ENCODE measurements at places on chromosomes 2 and 18.

GRCh38 chr2:218194880-218195279 lies 22.1 kb upstream of the ARPC2 start:
- no peak for DNase-seq

GRCh38 chr18:63979409-63979920 lies 9.6 kb downstream of the SERPINB8 start:
- DNase-seq = peak; percentile 76

DNA sequence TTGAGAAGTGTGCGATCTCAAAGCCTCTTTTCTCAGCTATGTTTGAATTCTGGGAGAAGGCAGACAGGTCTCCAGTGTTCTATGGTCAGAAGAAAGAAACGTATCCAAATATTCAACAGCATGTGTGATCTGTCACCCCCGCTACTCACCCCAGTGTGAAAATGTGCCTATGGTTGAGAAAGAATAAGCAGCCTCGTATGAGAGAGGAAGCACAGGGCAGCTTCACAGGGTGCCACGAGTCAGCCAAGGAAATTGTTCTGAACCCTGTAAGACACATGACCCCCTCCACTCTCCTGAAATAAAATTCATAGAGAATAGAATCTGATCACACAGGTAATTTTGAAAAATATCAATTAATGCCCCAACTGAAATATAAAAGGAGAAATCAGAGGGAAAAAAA lies 8.0 kb upstream of the SF3B1 start:
- no peak for DNase-seq

- DNase-seq = peak; percentile 0
These were observed 314.7 kb upstream of the GULP1 start for GRCh38 chr2:187976986-187977333.

- peak; percentile 92 for DNase-seq
These were observed 129.9 kb downstream of the MARCHF4 start for GRCh38 chr2:216242365-216242764.

- DNase-seq = no peak
These were observed 53.1 kb downstream of the ACVR1 start for GRCh38 chr2:157822993-157823392.

GRCh38 chr2:153311432-153311831 lies 167.1 kb downstream of the RPRM start:
- DNase-seq = no peak

GRCh38 chr18:79275992-79276391 lies 119.7 kb upstream of the NFATC1 start:
- no peak for DNase-seq

DNA sequence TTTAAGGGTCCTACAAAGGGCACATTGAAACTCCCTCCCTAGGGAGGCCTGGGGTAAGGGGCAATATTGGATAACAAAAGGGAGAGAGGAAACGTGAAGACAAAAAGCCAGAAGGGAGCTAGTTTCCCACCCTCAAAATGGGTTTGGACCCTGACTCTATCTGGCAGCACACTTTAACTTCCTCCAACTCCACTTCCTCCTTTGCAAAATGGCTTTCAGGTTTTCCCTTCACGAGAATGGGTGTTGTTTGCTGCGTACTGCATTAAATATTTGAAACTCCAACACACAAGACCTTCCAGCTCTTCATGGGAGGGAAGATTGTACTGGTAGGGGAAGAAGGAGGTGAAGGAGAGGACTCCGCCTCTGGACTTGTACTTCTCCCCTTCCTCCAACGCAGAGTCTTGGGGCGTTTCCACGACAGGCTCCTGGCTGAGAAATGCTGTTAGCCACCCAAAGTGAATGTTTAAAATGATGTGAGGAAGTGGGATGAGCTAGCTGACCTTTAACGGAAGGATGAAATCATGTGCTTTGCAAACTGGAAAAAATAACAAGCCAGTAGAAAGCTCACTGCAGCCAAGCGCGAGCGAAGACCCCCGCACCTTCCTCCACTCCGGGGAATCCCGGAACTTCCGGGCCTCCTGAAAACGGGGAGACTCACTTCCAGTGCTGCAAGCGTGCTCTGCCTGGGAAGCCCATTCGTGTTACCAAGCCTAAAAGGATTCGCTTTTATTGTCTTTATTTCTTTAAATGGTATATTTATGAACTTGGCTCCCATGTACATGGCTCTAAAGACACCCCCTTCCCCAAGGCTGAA lies 85.6 kb downstream of the VIT start:
- DNase-seq = no peak

DNA sequence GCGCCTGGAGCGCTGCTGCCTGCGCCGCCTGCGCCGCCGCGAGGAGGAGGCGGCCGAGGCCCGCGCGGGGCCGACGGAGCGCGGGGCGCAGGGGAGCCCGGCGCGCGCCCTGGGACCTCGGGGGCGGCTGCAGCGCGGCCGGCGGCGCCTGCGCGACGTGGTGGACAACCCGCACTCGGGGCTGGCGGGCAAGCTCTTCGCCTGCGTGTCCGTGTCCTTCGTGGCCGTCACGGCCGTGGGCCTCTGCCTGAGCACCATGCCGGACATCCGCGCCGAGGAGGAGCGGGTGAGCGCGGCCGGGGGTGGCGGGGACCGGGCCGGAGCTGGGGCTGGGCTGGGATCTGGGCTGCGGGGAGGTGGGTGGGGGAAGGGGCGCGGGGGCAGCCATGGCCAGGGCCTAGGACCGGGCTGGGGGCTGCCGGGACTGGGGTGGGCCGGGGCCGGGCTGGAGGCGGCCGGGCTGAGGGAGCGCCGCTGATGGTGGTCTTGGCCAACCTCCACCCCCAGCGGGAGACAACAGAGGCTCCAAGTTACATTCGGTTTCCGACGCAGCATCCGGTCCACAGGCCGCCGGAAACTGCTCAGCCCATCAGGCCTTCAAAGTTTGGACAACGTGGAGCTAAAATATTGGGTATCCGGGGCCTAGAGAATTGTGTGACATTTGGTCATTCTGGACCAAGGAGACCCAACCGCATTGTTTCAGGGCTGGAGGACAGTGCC lies 66.4 kb downstream of the KCNG2 start:
- DNase-seq = no peak

- no peak for DNase-seq
These were observed 180.2 kb downstream of the ANAPC1 start for GRCh38 chr2:111703759-111704158.

GRCh38 chr2:73272270-73272669 lies 12.0 kb downstream of the FBXO41 start:
- no peak for DNase-seq

DNA sequence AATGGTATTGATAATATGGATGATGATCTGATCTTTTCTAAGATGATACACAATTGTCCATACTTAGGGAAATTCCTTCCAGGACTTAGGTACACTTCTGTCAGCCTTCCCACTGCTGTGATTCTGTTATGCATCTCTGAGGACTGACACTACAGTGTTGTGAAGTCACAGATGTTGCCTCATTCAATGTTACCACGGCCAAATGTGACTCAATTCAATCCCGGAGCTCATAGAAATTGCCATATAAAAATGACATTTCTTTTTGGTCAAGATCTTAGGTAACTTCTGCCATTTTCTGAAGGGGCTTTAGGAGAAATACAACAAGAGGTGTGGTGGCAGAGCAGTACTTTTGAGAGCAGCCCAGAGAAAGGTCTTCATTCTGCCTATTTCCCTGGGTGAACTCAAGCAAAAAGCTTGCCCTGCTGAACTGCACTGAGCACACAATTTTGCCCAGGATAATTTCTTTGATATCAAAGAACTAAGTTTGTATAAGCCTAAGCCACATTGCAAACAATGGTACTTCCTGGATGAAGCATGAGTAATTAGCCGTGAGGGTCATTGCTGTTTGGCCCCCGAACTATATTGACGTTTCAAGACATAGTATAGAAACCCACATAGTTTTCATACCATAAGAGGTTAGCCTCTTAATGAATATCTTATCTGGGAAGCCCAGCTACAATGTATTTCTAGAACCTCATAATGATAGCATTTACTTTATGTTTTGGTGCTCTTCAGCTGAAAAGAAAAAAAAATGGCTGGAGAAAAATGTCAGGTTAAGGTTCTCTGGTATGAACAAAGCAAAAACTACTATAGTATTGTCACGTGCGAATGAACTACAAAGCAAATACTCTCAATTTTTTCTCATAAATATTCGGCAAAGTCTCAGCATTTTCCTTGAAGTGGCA lies 437.4 kb downstream of the MEIS1 start:
- DNase-seq = peak; percentile 40

DNA sequence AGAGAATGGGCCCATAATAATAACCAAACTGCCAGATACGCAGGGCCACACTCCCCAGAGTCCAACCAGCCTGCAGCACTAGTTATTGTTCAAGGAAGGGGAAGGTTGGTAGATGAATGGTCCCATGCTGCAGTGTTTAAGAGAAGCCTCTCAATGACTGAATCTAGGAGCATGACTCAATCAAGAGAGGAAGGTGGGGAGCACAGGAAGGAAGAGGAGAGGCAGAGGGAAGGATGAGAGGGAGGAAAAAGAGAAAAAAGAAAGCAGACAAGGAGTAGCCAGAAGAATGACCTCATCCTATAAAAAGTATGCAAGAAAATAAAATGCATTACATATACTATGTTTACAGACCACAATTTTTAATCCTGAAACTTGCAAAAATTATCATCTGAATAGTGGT lies 174.5 kb downstream of the TCF4 start:
- DNase-seq = no peak

DNA sequence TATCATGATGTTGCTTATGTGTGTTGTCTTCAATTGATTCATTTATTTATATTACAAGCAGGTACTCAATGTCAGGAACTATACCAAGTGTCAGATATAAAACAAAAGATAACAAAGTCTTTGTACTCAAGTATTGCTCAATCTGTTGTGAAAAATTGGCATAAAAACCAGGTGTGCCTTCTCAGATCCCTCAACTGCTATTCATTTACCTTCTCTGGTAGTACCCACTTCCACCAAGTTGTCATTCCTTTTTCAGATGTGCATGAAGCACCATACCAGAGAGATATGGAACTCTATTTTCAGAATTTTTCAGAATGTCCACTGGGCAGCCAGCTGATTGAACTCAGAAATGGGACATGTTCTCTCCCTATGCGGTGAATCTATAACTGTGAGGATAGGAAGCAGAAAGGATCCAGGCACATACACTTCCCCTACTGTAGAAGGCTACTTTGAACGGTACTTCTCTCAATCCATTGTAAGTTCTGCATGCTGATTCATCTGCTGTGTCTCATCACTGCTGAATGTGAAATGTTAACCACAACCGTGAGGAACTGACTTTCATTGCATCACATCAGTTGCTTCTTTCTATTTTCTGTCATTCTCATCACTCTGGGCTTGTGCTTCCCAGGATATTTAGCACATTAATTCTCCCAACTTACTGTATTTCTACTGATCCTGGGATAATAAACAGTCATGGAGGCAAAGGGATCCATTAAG lies 1621.3 kb downstream of the SUCLG1 start:
- DNase-seq = no peak

GRCh38 chr2:218960309-218961165 lies 1.1 kb downstream of the CDK5R2 start:
- peak; percentile 49 for DNase-seq

DNA sequence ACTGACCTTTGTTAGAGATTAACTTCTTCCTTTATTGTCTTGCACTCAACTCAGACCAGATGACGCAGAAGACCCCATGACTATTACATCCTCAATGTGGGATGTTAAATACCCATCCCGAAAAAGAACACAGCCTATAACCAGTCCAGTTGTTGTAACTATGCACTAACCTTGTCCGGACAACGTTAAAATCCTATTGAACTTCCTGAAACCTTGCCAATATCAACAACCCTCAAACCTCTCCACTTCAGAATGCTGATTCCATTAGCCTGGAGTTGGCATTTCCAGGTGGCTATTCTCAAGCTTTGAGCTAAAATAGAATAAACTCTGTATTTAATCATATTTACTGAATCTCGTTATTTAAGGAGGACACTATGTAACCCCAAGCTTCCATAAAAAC lies 13.6 kb downstream of the NMS start:
- no peak for DNase-seq

DNA sequence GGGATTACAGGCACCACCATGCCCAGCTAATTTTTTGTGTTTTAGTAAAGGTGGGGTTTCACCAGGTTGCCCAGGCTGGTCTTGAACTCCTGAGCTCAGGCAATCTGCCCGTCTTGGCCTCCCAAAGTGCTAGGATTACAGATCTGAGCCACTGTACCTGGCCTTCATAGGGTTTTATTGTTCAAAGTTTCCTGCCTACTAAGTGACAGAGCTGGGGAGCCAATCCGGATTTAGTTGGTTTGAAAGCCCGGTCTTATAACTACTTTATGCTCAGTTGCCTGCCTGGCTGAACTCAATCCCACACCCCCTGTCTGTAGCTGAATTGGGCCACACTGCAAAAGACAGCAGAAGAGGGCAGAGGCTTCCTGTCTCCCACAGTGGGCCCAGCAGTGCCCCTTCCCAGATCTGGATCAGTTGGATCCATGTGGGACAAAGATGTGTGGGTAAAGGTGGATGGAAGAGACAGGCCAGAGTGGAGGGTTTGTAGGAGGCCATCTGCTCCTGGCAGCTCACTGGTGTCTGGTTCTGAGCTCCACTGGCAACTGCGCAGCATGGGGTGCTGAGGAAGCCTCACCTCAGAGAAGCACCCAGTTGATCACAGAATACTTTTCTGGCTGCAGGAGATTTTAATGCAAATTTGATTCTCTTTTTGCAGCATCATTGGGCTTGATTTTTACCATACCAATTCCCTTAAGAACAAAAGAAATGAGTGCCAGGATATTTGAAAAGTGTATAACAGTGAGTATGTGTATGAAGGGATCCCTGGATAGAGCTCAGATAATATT lies 144.9 kb downstream of the DDX1 start:
- no peak for DNase-seq

- DNase-seq = no peak
These were observed 11.9 kb upstream of the CCNT2 start for GRCh38 chr2:134906726-134907125.

DNA sequence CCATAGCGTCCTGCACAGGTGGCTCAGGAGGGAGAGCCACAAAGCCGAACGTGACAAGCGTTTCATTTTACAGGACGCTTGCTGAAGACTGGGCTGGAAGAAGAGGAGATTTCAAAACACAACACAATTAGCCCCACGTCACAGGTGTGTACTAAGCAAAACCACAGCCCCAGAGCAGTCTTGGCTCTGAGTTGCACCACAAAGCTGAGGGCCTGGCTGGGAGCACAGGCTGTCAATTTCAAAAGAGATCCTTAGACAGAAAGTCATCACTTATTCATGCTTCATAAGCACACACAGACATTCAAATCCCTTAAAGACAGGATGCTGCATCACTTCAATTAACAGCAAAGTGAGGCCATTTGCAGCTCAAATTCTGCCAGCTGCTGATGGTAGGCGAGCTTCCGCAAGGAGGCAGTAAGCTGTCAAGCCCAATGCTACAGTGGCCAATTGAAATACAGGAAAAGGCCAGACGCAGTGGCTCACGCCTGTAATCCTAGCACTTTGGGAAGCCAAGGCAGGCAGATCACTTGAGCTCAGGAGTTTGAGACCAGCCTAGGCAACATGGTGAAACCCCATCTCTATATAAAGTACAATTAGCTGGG lies 79.6 kb downstream of the SKA1 start:
- DNase-seq = no peak

DNA sequence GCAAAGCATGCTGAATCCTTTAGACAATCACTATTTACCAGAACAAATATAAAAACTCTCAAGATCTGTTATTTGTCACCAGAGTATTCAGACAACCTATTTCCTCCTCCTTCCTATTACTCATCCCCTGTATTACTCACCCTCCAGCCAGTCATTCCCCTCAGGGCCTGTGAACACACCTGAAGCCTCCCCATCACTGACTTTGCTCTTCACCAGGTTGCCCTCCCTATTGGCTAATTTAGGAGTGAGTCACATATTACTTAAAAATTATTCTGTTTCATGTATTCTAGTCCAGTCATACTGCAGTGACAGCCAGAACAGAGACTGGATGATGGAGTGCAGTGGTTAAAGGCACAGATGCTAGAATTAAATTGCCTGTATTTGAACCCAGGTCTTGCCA lies 3.7 kb upstream of the ATG16L1 start:
- DNase-seq = no peak

- no peak for DNase-seq
These were observed 25.8 kb downstream of the CAB39 start for GRCh38 chr2:230738391-230738811.

Data from NCI-H146 (cell line).